ENCODE measurements at places on chromosomes 13 and 19.

GRCh38 chr13:91357613-91358386 is 10.3 kb downstream of the MIR17HG start:
- DNase-seq, result no peak

GRCh38 chr13:71964491-71965100 is 97.6 kb upstream of the DACH1 start:
- DNase-seq, result no peak

DNA sequence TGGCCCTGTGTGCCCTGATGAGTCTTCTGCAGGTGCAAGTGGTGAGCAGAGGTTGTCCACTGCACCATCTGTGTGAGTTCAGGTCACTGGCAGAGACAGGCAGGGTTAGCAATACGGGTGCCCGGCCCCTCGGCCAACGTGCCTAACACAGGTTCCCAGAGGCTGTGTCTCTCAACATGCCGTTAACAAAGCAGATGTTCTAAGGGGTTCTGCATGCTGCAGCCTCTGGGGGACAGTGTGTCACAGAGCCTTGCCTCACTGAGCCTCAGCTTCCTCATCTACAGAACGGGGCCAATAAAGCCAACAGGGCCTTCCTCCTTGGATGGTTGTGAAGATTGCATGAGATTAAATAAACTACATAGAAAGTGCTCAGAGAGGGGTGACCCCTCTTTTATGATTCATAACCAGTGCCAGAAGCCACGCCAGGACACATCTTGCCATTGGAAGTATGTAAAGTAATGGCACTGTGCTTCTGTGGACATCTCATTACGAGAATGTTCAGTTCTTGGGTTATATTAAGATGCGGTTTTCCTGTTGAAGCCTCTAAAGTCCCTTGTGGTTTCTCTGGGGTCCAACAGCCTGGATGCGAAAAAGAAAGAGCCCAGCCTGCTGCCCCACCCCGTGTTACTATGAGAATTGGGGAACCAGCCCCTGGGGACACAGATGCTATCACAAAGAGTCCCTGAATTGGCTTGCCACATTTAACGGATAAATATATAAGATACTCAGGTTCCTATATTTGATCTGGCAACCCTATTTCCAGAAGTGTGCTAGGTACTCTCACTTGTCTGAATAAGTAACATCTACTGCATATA is 11.2 kb upstream of the ARHGEF18 start:
- DNase-seq, result no peak

DNA sequence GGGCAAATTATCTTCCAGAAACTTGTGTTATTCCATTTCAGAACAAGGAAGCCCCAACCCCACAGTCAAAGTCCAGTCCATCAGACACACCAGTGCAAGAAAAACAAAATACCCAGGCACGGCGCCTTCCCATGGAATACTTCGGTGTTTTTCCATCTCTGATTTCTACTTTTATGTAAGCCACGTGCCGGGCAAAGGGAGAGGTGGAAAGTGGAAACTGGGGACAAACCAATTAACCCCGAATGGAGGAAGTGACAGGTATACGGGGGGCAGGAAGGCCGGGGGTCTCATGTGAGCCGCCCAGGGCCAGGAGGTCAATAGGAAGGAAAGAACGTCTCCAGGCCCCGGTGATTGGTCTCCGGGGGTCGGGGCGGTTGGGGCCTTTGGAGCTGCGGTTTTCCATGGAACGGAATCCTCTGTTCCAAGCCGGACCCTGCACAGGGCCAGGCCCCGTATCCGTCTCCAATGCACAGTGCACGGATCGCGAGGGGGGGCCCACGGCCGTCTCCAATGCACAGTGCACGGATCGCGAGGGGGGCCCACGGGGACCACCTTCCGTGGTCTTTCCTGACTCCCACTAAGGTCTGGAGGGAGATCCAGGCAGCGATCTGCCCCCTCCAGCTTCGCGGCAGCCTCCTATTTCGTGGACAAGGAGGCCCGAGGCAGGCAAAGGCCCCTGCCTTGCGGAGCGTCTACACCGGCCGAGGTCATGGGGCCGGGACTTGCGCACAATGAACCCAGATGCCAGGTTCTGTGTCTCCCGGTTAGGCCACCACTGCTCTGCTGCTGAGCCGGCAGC is 79.7 kb downstream of the GADD45B start:
- no peak for DNase-seq

DNA sequence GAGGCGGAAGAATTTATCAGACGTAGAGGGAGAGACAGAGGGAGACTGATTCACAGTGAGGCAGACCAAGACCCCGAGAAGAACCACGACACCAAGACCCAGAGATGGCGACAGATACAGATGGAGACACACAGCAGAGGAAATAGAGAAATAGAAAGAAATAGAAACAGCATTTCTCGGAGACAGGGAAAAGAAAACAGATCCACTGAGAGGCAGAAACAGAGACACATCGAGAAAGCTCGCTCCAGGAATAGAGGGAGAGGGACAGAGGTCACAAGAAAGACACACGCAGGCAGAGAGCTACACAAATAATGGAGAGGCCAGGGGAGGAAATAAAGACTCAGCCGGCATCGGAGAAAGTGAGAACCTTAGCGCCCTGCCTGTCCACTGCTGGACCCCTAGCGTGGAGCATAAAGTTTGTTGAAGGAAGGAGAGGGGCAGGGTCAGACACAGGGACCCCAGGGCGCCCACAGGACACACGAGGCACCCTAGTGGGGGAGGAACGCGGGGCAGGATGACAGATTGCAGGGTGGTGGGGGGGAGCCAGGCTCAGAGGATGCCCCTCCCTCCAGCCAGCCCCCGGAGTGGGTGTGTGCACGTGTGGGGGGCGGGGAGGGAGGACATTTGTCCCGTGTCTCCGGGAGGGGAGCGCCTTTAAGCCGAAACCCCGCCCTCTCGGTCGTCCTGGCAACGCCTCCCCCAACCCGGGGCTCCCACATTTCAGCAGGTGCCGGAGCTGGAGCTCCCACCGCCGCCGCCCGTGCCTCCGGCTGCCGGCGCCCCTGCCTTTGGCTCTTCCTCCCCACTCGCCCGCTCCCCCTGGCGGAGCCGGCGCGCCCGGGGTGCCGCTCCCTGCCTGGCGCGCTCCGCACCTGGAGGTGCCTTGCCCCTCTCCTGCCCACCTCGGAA is at the start of gene PRKCG:
PRKCG (plus strand) TSS at position 716 of the 909 bp plus-strand sequence. CDS start 298 bp downstream, outside the sequence.
- DNase-seq, result peak; percentile 90

GRCh38 chr19:10105509-10106099 is 558 bp upstream of the PPAN start:
- no peak for DNase-seq

DNA sequence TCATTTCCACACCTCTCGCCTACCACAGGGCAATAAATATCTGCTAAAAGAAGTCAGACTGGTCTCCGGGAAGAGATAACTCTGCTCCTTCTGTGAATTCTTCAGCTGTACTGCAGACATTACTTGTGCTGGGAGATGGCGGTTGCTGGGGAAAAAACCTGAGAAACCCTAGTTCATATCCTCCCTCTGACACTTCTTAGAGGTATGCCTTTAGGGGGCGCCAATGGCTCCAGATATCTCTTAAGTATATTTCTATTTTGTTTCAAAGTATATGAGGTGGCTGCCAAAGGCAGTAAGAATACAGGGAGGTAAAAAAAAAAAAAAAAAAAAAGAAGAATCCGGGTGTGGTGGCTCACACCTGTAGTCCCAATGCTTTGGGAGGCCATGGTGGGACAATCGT is 175.2 kb downstream of the PAN3 start:
- DNase-seq, result no peak

DNA sequence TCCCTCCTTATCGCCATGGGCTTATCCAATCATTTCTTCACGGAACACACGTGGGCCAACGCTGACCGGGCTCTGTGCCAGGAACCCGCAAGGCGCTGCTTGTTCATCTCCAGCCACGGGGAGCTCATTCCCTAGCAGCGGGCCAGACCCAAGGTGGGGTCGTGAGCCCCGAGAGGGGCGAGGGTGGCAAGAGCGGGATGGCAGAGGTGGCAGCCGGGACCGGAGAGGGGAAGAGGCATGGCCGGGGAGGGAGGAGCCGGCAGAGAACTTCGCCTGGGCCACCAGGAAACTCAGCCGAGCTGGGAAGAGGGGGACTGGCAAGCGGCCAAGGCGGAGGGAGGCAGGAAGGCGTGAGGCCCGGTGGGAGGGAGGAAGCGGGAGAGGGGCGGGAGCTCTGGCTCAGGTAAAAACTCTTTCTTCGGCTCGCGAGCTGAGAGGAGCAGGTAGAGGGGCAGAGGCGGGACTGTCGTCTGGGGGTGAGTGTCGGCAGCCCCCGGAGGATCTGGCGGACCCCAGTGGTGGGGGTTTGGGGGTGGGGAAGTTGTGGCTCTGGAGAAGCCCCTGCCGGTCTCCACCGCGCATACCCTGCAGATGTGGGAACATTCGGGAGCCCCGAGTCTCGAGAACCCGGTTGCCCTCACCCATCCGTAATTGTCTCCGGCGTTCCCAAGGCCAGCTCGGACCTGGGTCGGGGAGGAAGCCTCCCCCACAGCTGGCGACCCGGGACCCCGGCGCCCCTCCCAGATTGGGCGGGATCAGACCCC is at the start of gene B3GNT3:
B3GNT3 (plus strand) TSS at position 408 of the 764 bp plus-strand sequence. CDS start 12,670 bp downstream, outside the sequence.
- no peak for DNase-seq

DNA sequence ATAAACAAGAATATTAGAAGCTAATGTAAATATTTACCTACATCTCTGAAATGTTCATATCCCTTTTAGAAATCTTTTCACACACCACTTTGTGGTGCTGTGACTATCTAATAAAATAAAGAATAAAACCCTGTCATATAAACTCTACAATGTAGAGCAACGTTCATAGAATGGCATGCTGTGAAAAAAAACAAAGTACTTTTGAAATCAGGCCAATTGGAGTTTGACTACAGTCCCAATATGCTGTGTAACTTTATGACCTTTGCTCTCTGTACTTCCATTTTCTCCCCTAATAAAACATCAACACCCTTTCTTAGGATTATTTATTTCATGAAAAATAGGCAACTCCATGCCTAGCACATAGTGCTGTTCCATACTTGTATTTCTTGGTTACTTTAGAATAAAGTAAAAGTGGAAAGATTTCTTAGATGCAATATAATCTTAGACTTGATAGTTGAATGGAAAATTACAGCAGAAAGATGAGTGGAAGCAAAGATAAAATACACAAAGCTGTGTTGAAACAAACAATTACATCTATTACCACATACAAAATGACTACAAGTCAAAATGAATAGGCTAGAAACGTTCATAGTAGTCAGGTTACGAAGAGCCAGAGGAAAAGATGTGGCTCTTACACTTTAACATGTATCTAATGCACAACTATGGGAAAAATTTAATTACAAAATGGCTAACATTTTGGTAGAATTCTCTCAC is 613.2 kb upstream of the SLITRK5 start:
- no peak for DNase-seq

GRCh38 chr19:5691822-5692722 is 2.0 kb downstream of the RPL36 start:
- DNase-seq, result no peak

DNA sequence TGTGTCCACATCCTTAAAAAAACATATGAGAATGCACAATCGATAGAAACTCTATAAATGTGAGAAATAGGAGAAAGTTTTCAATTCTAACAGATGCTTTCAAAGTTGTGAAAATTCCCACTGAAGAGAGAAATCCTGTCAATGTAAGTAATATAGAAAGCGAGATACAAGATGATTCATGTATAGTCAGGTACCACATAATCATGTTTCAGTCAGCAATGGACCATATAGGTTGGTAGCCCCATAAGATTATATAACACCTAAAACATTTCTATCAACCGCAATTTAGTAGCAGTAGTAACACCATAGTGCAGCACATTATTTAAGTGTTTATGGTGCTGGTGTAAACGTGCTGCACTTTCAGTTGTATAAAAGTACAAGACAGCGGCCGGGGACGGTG is 18.5 kb downstream of the ZNF791 start:
- DNase-seq, result no peak

DNA sequence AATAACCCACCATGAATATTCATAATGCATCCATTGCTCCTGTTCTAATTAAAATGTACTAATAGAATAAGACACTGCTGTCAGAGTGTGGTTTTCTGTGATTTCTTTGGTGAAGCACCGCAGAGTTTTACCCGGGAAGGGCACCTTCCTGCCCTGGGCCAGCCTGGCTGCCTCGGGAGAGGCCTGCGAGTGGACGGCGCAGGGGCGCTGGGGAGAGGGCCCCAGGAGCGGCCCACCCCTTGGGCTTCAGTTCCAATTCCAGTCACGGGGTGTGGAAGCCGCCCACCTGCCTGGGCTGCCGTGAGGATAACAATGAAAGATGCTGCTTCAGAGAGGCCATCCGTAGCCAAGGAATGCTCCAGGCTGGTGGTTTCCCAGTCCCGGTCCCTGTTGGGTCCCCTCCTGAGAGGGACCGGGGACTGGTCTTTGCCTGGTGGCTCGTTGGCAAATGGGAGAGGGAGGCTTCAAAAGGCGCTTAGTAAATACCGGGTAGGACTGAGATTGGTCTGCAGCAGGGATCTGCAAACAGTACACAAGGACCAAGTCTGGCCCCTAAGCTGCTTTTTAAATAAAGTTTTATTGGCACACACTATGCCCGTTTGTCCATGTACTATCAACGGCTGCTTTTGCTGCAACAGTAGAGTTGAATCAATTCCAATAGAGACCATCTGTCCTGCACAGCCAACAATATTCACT is 18.0 kb downstream of the TCF3 start:
- DNase-seq, result no peak

GRCh38 chr13:36369268-36370107 is 23.3 kb upstream of the SPART start:
- no peak for DNase-seq

- DNase-seq, result no peak
Measured at GRCh38 chr13:41554626-41555386, 97.5 kb downstream of the RGCC start.

DNA sequence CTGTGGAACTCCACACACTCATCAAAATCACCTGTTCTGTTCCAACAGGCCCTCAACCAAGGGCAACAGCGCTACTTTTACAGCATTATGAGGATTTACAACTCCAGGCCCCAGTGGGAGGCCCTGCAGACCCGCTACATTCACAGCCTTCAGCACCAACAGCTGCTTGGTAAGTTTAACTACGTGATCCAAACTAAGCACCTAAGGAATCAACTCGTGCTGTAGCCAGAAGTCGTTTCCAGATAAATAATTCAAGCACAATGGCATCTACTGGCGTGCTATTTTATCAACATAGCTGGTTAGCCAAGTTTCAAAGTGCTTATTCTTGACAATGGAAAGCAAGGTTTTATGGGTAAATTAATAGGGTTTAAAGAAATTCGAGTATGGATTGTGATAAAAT is 5.3 kb downstream of the FAM216B start:
- no peak for DNase-seq

DNA sequence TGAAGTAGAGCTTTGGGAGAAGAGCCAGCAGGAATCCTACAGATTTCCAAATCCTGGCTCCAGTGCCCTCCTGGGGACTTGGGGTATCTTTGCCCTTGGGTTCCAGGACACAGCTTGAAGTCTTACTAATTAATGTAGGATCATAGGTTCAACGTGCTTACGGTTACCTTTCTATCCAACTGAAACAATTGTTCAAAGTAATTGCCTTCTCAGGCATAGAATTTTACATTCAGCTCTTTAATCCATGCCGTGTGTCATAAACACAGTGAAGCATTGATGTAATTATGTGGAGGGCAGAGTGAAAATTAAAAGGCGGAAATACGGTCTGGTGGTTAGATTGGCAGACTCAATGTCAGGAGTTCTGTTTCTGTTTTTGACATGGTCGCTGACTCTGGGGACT is 170.4 kb downstream of the COG6 start:
- DNase-seq, result no peak

- no peak for DNase-seq
Measured at GRCh38 chr13:51590971-51591627, 6.8 kb downstream of the WDFY2 start.

GRCh38 chr13:73248711-73249580 is 190.1 kb downstream of the KLF5 start:
- DNase-seq, result no peak
